ENCODE measurements at places on chromosomes 13 and 19. TPM values are rescaled to one million over a fixed set of nuclear protein-coding genes. Genes with fewer than 3 reads are reported as not detected.

The ADAMTSL5 gene
- 4.6 TPM for total RNA-seq

The BRCA2 gene
- 1.6 TPM for total RNA-seq

The PRRG2 gene
- 0.65 TPM for total RNA-seq

The PRKACA gene
- 89.7 TPM for total RNA-seq

The ZNF491 gene
- 3.0 TPM for total RNA-seq

The MYO1F gene
- total RNA-seq, result 0.13 TPM

The TUBA3C gene
- total RNA-seq, result not detected

The KLK3 gene
- total RNA-seq, result not detected

The OR7C1 gene
- not detected for total RNA-seq

The PSG3 gene
- not detected for total RNA-seq

The ZNF681 gene
- 0.43 TPM for total RNA-seq

The PTH2 gene
- not detected for total RNA-seq

The ELSPBP1 gene
- total RNA-seq, result not detected

The ZNF177 gene
- 1.3 TPM for total RNA-seq

The SAFB2 gene
- total RNA-seq, result 41.2 TPM

The LRRC4B gene
- 1.2 TPM for total RNA-seq

The KLK4 gene
- total RNA-seq, result not detected

The DZIP1 gene
- total RNA-seq, result 62.0 TPM

The FGF14 gene
- under 0.01 TPM for total RNA-seq

The GIPC3 gene
- 0.07 TPM for total RNA-seq

The UPK1A gene
- 0.10 TPM for total RNA-seq
